ENCODE measurements at places on chromosomes 12 and 14.

GRCh38 chr14:105888151-105888550 is 361.8 kb downstream of the TMEM121 start:
- DNase-seq: no peak

GRCh38 chr12:6361834-6362233 is 13.5 kb downstream of the SCNN1A start:
- DNase-seq: no peak

DNA sequence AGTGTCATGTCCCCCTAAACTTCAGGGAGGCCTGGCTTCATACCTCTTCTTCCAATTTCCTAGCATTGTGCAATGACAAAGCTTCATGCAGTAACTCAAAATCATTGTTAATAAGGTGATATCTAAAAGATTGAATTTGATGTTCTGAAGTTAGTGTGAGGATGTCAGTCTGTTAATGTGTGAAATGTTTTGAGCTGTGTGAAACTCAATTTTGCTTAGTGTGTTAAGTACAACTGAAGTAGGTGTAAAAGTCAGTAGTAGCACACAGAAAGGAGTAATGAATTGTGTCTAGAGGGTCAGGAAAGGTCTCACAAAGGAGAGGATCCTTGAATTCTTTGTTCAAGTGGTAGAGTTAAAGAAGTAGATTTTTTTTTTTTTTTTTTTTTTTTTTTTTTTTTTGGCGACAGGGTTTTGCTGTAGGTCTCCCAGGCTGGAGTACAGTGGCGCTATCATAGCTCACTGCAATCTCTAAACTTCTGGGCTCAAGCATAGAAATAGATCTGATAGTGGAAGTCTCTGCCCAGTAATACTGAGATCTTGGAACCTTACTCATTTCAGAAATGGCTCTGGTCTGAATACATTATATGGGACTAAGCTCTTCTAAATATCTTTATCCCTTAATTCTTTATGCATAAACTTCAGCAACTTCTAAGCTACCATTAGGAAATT is 63.9 kb downstream of the FUT8 start:
- DNase-seq: no peak

DNA sequence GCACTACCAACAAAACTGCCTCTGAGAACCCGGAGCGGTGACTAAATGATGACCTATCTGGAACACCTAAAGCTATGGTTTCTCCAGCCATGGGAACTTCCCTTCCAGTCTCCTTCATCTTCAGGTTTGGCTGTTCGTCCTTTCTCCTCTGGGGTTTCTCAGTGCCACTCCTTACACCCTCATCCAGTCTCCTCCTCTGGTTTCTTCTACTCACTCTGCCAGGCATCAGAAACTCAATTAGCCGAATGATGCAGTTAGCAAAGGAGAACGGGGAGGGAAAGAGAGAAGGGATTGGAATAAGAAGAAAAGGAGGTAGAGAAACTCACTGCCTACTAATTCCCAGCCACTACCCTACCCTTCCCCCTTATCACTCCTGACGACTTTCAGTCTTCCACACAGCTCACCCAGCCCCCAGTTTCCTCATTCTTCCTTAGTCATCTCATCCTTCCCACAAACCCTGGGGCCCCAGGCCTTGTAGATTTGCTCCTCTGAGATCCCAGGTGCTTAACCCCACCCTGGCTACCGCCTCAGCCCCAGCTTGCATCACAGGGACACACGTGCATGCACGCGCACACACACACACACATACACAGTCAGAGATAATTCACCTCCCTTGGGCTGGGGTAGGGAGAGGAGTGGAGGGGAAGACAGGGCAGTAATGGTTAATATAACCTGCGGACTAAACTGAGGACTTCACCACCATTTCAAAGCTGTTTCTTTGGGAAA is 13.0 kb downstream of the FGD6 start:
- no peak for DNase-seq

- DNase-seq: no peak
Observed at GRCh38 chr14:80428171-80428570, 216.9 kb upstream of the DIO2 start.

GRCh38 chr14:44846232-44846824 is 115.4 kb downstream of the KLHL28 start:
- no peak for DNase-seq

- no peak for DNase-seq
Observed at GRCh38 chr14:69398818-69399210, 322 bp downstream of the SLC39A9 start.

DNA sequence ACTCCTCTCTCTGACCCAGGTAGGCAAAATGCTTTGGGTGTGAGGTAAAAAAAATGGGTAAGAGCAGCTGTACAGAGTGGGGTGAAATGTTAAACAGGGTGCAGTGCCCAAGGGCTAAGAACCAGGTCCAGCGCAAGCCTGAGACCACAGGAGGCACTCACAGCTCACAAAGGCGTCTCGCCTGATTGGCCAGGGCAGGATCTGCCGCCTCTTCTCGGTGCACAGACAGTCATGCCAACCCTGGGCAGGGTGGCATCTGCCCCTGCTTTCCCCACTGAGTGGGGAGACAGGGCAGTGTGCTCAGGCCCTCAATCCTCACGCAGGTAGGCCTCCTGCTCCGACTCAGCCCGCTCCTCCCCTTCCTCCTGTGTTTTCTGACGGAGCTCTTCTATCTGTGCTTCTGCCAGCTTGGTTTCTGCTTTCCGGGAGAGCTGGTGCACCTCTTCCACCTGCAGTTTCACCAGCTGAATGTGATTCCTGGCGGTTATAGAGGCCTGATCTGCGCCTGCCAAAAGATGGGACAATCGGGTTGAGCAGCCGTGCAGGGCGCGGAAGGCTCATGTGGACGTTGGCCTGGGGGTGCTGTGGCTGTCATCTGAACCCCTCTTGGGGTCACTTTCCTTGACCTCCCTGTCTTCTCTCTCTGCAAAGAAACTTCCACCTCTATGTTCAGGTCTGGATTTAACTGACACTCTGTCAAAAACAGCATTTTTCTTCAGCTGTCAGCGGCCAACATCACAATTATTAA is 4.7 kb downstream of the B3GNT4 start:
- DNase-seq: no peak

DNA sequence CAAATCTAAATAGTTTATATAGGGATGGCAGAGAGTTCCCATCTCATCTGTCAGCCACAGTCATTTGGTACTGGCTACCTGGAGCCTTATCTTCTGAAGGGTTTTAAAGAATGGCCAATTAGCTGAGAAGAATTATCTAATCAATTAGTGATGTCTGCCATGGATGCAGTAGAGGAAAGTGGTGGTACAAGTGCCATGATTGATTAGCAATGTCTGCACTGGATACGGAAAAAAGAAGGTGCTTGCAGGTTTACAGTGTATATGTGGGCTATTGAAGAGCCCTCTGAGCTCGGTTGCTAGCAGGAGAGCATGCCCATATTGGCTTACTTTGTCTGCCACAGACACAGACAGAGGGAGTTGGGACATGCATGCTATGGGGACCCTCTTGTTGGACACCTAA is 7.9 kb upstream of the OAS2 start:
- DNase-seq: no peak

DNA sequence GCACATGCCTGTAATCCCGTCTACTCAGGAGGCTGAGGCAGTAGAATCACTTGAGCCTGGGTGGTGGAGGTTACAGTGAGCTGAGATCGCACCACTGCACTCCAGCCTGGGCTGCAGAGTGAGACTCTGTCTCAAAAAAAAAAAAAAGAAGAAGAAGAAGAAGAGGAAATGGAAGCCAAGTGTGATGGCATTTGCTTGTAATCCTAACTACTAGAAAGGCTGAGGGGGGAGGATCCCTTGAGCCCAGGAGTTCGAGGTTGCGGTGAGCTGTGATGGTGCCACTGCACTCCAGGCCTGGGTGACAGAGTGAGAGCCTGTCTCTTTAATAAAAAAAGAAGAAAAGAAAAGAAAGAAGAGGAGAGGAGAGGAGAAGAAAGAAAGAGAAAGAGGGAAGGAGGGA is 52.1 kb downstream of the LGMN start:
- DNase-seq: no peak

- DNase-seq: peak; percentile 36
Observed at GRCh38 chr14:77498120-77498979, at the start of gene ISM2. Gene ISM2 (minus strand): TSS chr14:77498816. CDS start chr14:77498793, 23 bp downstream.

- DNase-seq: no peak
Observed at GRCh38 chr12:79685068-79685467, 5.7 kb downstream of the PAWR start.

GRCh38 chr12:63151623-63152320 is 771 bp upstream of the AVPR1A start:
- no peak for DNase-seq

DNA sequence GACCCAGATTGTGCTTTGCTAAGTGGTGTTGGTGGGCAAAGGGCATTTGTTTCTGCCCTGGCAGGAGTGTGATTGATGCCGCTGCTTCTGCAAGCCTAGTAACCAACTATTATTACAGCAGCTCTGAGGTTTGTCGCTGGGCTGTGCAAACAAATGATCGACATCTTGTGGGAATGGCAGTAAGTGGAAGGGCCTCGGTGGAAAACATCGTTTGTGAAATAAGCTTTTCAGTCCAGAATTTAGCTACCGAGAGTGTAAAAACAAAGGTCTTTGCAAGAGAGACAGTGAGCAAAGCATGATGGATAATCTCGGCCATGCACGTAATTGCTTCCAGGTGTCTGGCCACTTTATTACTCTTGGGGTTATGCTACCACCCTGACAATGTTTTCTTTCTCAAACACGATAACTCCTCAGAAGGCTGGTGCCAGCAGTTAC is 397.7 kb upstream of the PRICKLE1 start:
- no peak for DNase-seq

DNA sequence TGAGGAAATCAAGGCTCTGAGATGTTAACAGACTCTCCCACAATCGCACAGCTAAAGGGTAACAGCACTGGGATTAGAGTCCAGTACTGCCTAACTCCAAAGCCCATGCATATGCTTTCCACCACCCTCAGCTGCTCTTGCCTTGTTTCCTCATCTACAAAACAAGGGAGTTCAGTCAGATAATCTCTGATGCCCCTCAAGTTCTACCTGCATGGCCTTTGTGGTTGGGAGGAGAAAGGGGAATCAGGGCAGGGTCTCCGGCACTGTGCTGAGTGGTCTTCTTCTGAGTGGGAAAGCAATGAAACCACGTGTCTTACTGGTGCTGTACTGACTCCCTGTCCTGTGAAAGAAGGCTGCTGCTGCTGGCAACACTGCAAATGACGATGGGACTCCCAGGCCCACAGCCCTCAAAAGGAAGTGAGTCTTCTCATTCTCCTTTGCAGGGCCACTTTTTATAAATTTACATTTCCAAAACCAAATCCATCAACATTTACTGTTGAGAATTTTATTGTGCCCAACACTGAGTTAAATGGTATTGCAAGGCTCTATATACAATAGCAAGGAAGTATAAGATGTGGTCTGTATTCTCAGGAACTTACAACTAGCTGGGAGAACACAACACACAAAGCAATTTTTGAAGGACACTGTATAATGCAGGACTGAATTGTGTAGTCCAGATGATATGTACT is 19.7 kb upstream of the DUSP16 start:
- no peak for DNase-seq

GRCh38 chr12:95337146-95337545 is 119.5 kb downstream of the VEZT start:
- DNase-seq: no peak

- DNase-seq: no peak
Observed at GRCh38 chr12:106934277-106934676, 21.4 kb upstream of the TMEM263 start.
